Glutamatergic neuron (in vitro differentiated cells): ENCODE measurements at places on chromosomes 11 and 22. TPM values are rescaled to one million over a fixed set of nuclear protein-coding genes. Genes with fewer than 3 reads are reported as not detected.

The OR52E8 gene
- total RNA-seq, result not detected

DNA sequence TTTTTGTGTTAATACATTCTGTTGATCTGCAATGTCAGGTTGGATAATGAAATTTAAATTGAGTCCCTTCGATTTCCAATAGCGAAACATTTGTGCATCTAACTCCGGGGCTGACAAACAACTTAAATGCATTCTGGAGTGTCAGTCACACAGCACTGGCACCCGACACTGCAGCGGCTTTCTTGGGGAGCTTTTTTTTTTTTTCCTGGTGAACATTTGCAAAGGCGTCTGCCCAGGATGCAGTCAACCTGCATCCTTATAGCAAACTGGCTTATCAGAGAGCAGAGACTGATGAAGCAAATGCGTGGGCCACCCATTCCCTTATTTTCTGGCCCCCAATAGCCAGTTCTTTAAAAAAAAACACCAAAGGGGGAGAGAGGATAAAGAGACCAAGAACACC lies 1167.7 kb downstream of the LRRC4C start:
- no peak overlapping the region for H3K27ac ChIP-seq
- no peak overlapping the region for H3K4me3 ChIP-seq
- H3K27me3 ChIP-seq, result peaks cover 8% of the 10 kb centered on the region
- H3K36me3 ChIP-seq, result no peaks in the 10 kb centered on the region

DNA sequence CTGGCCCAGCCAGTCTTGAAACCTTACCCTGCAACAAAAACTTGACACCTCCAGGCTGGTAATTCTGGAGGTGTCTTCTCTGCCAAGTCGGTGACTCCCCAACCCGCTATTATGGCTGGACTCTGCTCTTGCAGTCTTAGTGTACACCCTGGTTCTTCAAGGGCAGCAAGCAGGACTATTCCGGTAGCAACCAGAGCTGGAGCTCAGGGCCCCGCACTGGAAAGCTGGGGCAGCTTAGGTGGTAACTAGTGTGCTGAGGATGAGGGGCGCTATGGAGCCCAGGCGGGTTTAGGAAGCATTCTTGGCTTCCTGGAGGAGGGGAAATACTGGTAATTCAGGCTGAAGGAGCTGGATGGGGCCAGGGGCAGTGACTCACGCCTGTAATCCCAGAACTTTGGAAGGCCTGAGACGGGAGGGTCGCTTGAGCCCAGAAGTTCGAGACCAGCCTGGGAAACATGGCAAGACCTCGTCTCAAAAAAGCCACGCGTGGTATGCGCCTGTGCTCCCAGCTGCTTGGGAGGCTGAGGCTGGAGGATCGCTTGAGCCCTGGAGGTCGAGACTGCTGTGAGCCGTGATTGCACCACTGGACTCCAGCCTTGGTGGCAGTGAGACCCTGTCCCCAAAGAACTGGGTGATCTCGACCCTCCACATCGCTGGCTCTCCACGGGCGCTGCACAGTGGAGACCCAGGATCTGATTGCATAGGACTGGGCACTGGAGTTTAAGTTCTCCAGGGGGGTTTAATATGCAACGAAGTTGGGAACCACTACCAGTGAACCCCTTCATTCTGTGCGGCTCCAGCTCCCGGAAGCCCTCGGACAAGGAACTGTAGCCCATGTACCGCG lies 10.6 kb upstream of the AIFM3 start:
- DNase-seq, result no peak
- H3K4me3 ChIP-seq, result peak overlapping the region; percentile 61
- peaks cover 16% of the 10 kb centered on the region for H3K27me3 ChIP-seq
- H3K4me1 ChIP-seq, result peaks cover 21% of the 10 kb centered on the region
- H3K27ac ChIP-seq, result no peak overlapping the region

DNA sequence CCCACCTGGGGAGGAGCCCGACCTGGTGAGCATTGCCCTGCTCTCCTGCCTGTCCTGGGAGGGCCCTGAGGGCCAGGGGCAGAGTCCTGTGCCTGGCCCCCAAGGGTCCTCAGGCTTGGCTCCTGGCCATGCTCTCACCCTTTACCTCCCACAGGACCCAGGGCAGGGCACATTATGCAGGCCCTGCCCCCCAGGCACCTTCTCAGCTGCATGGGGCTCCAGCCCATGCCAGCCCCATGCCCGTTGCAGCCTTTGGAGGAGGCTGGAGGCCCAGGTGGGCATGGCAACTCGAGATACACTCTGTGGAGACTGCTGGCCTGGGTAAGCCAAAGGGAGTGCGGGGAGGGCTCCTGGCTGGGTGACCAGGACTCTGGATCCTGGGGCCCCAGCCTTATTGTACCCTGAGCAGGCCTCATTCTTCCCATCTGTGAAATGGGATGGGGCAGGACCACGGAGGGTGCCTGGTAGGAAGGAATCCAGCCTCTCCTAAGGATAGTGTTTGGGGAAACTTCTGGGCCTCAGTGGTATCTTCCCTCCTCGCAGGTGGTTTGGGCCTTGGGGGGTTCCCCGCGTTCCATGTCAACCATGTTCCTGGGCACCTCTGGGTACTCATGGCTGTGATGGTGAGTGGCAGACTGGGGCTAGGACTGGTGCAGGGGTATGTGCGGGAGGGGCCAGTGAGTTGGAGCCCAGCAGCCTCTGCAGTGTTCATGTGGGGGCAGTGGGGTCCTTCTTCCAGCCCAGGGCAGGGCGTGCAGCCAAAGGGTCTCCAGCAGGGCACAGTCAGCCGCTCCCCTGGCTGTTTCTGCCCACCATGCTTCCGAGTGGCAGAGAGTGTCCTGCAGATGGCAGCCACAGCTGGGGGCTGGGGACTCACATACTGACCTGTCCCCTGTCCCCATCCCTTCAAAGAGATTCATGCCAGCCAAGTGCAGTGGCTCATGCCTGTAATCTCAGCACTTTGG lies 14.7 kb downstream of the RELT start:
- no peak for DNase-seq
- H3K4me3 ChIP-seq, result no peak overlapping the region
- peaks cover 25% of the 10 kb centered on the region for H3K4me1 ChIP-seq
- peaks cover 11% of the 10 kb centered on the region for H3K27me3 ChIP-seq
- no peaks in the 10 kb centered on the region for H3K36me3 ChIP-seq

The EXPH5 gene
- total RNA-seq, result 0.44 TPM

- H3K4me1 ChIP-seq, result no peaks in the 10 kb centered on the region
- no peak overlapping the region for H3K4me3 ChIP-seq
- H3K27me3 ChIP-seq, result no peaks in the 10 kb centered on the region
- no peak for DNase-seq
These were observed 503.8 kb upstream of the CCDC179 start for GRCh38 chr11:23364076-23364475.

The GNAZ gene
- total RNA-seq, result 82.5 TPM

DNA sequence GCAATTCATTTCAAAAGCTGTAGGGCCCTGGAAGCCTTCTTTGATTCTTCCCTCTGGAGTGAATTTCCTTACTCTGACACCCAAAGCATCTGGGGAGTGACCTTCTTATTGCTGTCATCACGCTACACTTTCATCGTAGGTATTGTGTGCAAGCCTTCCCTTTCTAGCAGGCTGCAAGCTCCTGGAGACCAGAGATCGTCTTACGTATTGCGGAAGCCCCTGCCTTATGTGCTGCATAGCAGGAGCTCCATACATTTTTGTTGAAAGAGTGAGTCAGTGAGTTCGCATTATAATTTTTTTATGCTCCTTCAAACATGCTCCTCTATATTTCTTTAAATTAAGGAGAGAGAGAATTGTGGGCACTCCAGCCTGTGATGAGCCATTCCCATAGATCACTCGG lies 21.2 kb upstream of the TMEM218 start:
- H3K4me3 ChIP-seq, result no peak overlapping the region
- H3K27me3 ChIP-seq, result peaks cover 2% of the 10 kb centered on the region
- no peaks in the 10 kb centered on the region for H3K36me3 ChIP-seq
- no peak overlapping the region for H3K27ac ChIP-seq
- no peaks in the 10 kb centered on the region for H3K4me1 ChIP-seq

The KCNK4 gene
- 0.47 TPM for total RNA-seq

GRCh38 chr11:75659836-75660235 lies 9.0 kb downstream of the MAP6 start:
- H3K27ac ChIP-seq, result no peak overlapping the region
- H3K36me3 ChIP-seq, result peaks cover 10% of the 10 kb centered on the region
- no peak for DNase-seq

- peaks cover 6% of the 10 kb centered on the region for H3K36me3 ChIP-seq
- H3K4me1 ChIP-seq, result peaks cover 2% of the 10 kb centered on the region
- H3K27me3 ChIP-seq, result peaks cover 13% of the 10 kb centered on the region
These were observed 1128.2 kb downstream of the BRD1 start for GRCh38 chr22:48699511-48699910.

GRCh38 chr11:7021318-7021717 lies 1.0 kb downstream of the NLRP14 start:
- peaks cover 2% of the 10 kb centered on the region for H3K4me1 ChIP-seq
- H3K4me3 ChIP-seq, result no peak overlapping the region
- H3K27me3 ChIP-seq, result no peaks in the 10 kb centered on the region
- no peak overlapping the region for H3K27ac ChIP-seq
- no peak for DNase-seq

The C11orf97 gene
- total RNA-seq, result not detected

GRCh38 chr11:86335131-86335767 lies 33.2 kb downstream of the HIKESHI start:
- H3K4me3 ChIP-seq, result no peak overlapping the region
- DNase-seq, result no peak
- H3K27me3 ChIP-seq, result no peaks in the 10 kb centered on the region
- H3K27ac ChIP-seq, result no peak overlapping the region
